ENCODE measurements at places on chromosomes 7 and 10.

- peaks cover 17% of the 10 kb centered on the region for H3K4me1 ChIP-seq
- no peak overlapping the region for H3K4me3 ChIP-seq
- H3K27me3 ChIP-seq: no peaks in the 10 kb centered on the region
Observed at GRCh38 chr7:139362302-139362701, 2.6 kb downstream of the LUC7L2 start.

DNA sequence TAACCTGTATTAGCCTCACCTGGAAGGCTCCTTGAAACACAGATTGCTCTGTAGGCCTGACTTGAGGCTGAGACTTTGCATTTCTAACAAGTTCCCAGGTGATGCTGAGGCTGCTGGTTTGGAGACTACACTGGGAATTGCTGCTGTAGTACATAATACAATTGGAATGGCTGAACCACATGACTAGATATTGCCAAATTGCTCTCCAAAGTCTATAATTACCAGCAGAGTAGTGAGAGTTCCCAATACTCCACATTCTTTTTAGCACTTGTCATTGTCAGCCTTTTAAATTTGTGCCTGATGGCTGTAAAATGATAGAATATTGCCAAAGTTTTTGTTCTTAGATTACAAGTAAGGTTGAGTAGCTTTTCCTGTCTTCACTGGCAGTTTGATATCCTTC lies 39.9 kb downstream of the PLEKHA8 start:
- no peaks in the 10 kb centered on the region for H3K4me1 ChIP-seq
- H3K36me3 ChIP-seq: peaks cover 11% of the 10 kb centered on the region
- H3K4me3 ChIP-seq: no peak overlapping the region

DNA sequence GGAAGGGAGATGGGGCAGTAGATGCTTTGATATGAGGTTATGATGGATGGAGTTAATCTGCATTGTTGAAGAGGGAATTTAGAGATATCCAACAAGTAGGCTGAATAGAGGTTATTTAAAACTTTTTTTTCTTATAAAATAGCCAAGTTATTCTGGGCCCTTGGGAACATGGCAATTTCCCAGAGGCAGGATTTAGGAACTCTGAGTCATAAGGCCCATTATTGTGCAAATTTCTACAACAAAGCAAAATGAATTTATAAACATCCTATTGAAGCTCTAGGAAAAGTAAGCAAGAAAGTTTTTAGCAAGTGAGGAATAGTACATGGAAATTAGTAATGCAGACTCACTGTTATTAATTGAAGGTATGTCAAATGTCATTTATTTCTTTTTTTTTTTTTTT lies 160.9 kb upstream of the NPY start:
- DNase-seq: no peak
- H3K36me3 ChIP-seq: no peaks in the 10 kb centered on the region
- H3K27ac ChIP-seq: no peak overlapping the region

DNA sequence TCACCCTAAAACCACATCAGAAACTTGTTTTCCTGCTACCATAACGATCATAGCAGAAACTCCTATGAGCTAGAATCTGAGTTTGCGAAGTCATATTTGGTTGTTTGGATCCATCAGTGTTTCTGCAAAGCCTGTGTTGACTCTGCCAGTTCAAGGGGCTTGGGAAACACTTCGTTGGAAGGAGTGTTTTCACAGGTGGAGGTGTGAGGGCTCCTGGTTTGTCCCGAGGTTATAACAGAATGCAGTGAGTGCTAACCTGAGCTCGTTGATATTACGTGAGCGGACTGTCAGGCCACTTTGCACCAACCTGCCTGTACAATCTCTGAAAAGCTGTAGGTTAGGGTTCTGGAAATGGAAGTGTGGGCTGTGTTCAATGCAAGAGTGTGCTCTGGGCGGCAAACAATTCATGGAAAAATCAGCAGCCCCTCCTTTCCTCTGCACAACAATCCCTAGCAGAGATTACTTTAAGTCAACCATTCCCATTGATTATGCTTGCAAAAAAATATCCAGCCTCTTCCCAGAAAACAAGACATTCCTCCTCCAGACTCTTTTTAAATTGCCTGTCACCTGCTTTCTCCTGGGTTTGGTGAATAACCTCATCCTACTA lies 622.0 kb downstream of the TYW1 start:
- DNase-seq: no peak
- H3K27ac ChIP-seq: no peak overlapping the region
- no peak overlapping the region for H3K4me3 ChIP-seq
- H3K27me3 ChIP-seq: peaks cover 6% of the 10 kb centered on the region

DNA sequence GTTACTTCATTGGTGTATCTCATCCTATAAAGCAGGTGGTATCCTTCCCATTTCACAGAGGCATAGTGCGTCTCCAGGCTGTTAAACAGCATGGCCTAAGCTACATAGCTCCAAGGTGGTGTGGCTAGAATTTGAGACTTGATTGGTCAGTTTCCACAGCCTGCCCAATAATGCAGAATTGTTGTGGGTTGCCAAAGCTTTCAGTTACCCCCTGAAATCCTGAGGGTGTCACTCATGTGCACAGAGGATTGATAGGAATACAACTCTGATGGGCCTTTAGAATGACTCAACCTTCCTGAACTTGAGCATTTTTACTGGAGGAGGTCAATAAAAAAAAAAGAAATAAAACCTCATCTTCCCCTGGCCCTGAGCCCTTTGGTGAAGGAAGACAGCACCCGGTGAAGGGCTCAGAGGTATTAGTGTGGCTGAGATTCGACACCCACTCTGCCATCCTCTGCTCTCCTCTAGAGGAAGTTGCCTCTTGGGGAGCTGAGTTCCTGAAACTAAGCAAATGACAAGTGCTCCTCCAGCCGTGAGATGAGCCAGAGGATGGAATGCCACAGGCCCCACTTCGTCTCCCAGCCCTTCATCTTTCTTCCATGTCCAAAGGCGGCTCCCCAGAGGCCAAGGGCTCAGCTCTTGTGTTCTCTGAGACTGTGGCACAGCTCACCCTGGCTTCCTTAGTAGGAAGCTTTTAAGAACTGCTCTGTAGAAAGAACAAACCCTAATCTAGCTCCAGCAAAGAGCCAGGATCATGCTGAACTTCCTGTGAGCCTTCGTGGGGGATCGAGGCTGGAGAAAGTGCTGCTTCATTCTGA lies 1.0 kb downstream of the ACSL5 start:
- H3K27me3 ChIP-seq: no peaks in the 10 kb centered on the region

DNA sequence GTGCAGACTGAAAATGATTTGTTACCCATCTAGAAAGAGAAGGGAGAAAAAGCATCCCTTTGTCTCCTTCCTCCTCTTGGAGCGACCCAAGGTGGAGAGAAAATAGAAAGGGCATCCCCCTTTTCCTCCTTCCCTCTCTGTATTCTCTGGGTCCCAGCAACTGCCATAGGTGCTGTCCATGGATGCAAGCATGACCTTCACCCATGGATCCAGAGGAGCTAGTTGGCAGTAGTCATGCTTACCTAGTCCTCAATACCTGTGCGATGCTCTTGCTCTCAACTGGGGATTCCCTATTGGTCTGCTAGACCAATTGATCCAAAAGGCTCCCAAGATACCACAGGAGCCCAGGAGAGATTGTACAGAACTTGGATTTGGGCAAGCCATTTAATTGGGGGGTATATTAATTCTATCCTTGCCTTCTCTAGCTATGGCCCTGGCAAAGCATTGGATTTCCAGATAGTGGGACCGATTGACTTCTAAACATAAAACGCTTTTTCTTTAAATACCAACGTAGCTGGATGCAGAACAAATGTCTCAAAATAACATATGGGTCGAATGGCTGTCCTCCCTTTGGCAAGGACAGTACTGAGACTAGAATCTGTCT lies 547.8 kb upstream of the IGFBP3 start:
- no peaks in the 10 kb centered on the region for H3K4me1 ChIP-seq
- no peaks in the 10 kb centered on the region for H3K27me3 ChIP-seq
- no peak overlapping the region for H3K27ac ChIP-seq
- H3K36me3 ChIP-seq: no peaks in the 10 kb centered on the region
- DNase-seq: no peak

- no peaks in the 10 kb centered on the region for H3K36me3 ChIP-seq
- peaks cover 16% of the 10 kb centered on the region for H3K27me3 ChIP-seq
- H3K27ac ChIP-seq: no peak overlapping the region
- no peak overlapping the region for H3K4me3 ChIP-seq
- H3K4me1 ChIP-seq: peaks cover 5% of the 10 kb centered on the region
Observed at GRCh38 chr7:113087071-113087998, 708 bp upstream of the GPR85 start.

- no peak overlapping the region for H3K4me3 ChIP-seq
- DNase-seq: no peak
- peaks cover 6% of the 10 kb centered on the region for H3K27me3 ChIP-seq
- H3K27ac ChIP-seq: no peak overlapping the region
- no peaks in the 10 kb centered on the region for H3K4me1 ChIP-seq
- H3K36me3 ChIP-seq: no peaks in the 10 kb centered on the region
Observed at GRCh38 chr10:34613491-34613890, 201.6 kb downstream of the PARD3 start.

DNA sequence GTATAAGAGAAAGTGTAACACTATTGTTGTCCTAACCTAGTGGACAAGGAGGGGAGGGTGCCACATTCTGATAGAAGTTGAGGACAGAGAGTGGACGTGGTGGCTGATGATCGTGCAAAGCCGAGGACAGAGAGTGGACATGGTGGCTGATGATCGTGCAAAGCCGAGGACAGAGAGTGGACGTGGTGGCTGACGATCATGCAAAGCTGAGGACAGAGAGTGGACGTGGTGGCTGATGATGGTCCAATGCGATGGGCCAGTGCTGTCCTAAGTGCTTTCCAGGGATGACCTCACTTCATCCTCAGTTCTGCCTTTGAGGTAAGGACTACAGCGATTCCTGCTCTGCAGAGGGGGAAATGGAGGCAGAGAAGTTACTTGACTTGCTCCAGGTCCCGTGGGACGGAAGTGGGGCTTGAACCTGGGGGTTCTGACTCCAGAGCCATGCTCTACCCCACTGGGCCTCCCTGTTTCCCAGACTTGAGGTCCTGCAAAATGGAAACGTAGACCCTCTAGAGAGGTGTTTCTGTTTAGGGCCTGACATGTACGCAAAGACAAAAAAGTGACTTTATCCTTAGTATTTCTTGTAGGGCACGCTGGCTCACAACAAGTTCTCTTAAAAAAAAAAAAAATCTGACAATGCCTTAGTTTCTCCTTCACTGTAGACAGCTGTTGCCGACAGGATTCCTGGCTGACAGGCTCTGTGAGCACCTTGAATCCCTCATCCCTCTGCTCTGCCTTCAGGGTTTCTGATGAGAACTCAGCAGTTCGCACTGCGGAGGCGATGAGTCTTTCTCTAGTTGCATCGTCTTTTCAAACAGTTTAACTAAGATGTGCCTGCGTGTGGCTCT lies 20.3 kb upstream of the NCAPG2 start:
- no peak overlapping the region for H3K4me3 ChIP-seq
- H3K27me3 ChIP-seq: peaks cover 2% of the 10 kb centered on the region
- peaks cover 2% of the 10 kb centered on the region for H3K4me1 ChIP-seq
- no peak for DNase-seq
- peaks cover 5% of the 10 kb centered on the region for H3K36me3 ChIP-seq

- H3K4me3 ChIP-seq: no peak overlapping the region
- H3K4me1 ChIP-seq: no peaks in the 10 kb centered on the region
- H3K27ac ChIP-seq: no peak overlapping the region
- H3K36me3 ChIP-seq: no peaks in the 10 kb centered on the region
- DNase-seq: no peak
Observed at GRCh38 chr7:40945788-40946187, 757.1 kb downstream of the INHBA start.

- no peaks in the 10 kb centered on the region for H3K36me3 ChIP-seq
- no peak for DNase-seq
Observed at GRCh38 chr10:100761191-100761590, 15.8 kb downstream of the PAX2 start.

- no peak overlapping the region for H3K4me3 ChIP-seq
- H3K36me3 ChIP-seq: no peaks in the 10 kb centered on the region
- H3K27ac ChIP-seq: no peak overlapping the region
- H3K27me3 ChIP-seq: peaks cover 10% of the 10 kb centered on the region
Observed at GRCh38 chr10:6400331-6400730, 179.7 kb downstream of the PRKCQ start.

DNA sequence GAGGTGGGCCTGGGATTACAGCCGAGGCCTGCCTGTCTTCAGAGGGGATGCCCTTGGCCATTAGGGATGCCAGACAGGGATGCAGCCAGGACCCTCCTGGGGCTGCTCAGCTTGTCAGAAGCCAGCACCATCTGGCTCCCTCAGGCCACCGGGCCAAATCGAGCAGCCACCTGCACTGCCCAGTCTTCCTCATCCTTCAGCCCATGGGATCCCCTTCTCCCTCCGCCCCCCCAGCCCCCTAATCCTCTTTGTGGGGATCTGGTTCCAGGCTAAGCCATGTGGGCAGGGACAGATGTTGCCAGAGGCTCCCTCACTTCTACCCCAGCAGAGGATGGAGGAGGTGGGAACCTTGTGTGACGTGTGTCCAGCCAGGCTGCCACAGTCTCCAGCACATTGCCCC lies 137.4 kb upstream of the PPIF start:
- H3K4me3 ChIP-seq: no peak overlapping the region
- peaks cover 7% of the 10 kb centered on the region for H3K4me1 ChIP-seq
- H3K36me3 ChIP-seq: no peaks in the 10 kb centered on the region
- H3K27ac ChIP-seq: no peak overlapping the region
- no peak for DNase-seq

- no peak overlapping the region for H3K4me3 ChIP-seq
- peaks cover 30% of the 10 kb centered on the region for H3K36me3 ChIP-seq
- no peak for DNase-seq
- H3K27ac ChIP-seq: no peak overlapping the region
- no peaks in the 10 kb centered on the region for H3K27me3 ChIP-seq
Observed at GRCh38 chr7:130020434-130020833, 30.7 kb downstream of the ZC3HC1 start.

DNA sequence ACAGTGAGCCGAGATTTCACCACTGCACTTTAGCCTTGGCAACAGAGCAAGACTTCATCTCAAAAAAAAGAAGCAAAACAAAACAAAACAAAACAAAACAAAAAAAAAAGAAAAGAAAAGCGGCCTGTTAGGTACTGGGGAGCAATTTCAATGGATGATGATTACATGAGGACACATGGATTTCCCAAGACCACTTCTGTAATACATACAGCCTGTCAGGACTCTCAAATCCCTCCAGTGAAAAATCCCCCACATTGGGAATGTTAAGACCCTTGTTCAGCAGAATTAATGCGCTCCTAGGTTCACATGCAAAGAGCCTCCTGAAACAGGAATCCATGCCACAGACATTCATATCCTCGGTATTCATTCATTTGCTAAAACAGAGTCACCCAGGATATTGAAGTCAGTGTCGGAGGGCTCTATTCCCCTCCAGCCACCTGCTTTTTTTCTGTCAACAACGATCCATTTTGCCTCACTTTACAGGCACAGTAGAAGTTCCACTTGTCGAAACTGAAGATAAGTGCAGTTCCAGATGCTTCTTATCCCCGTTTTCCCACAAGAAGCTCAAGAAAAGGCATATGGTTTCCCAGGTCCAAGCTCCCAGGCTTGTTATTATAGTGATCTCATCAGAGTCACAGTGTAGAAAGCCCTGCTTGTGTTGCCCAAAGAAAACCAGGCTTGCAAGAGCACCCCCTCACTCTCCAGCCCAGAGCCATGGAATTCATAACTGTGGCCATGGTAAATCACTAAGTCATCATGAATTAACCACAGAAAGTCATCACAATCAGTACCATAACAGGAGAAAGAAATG lies 20.2 kb downstream of the SLC16A12 start:
- no peaks in the 10 kb centered on the region for H3K27me3 ChIP-seq
- H3K4me1 ChIP-seq: no peaks in the 10 kb centered on the region
- H3K36me3 ChIP-seq: no peaks in the 10 kb centered on the region
- H3K4me3 ChIP-seq: no peak overlapping the region

- no peaks in the 10 kb centered on the region for H3K4me1 ChIP-seq
- no peaks in the 10 kb centered on the region for H3K36me3 ChIP-seq
- no peak overlapping the region for H3K4me3 ChIP-seq
- peaks cover 5% of the 10 kb centered on the region for H3K27me3 ChIP-seq
- no peak for DNase-seq
- no peak overlapping the region for H3K27ac ChIP-seq
Observed at GRCh38 chr10:75736151-75736640, 304.8 kb downstream of the LRMDA start.

Data from memory B cell (primary cell).